ENCODE measurements at places on chromosomes 3 and 15.

GRCh38 chr3:195069501-195070251 is 201.3 kb downstream of the XXYLT1 start:
- no peak for DNase-seq

- no peak for DNase-seq
Observed at GRCh38 chr3:100546020-100546744, 53.8 kb downstream of the TMEM45A start.

- no peak for DNase-seq
Observed at GRCh38 chr3:11764931-11765363, 81.7 kb downstream of the TAMM41 start.

- DNase-seq, result no peak
Observed at GRCh38 chr3:178274711-178275110, 261.5 kb upstream of the KCNMB2 start.

DNA sequence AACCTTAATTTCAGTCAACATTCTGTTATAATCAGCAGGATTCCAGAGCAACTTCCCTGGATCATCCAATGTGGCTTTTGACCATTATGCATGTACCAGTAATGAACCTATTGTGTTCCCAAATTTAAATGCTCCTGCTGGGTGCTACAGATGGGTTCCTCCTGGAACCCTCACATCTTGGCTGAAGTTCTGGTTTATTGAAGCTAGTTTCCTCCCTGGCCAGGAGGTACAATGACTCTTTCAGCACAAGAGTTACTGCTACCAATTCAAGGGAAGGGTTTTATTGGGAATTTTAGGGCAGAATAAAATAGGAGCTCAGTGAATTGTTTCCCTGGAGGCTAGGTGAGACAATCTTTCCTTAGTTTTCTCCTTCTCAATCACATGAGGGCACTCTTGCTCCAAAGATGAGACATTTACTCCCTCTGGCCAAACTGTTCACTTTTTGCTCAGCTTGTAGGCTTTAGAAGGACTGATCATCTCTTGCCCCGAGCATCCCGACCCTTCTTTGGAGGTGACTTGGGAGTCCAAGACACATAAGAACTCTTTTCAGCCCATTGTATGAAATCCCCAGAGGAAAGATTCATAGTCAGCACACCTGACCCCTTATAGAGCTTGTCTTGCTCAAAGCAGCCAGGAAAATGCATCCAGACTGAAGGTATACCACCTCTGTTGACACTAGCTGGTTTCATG is 8.8 kb upstream of the NPHP3 start:
- no peak for DNase-seq

DNA sequence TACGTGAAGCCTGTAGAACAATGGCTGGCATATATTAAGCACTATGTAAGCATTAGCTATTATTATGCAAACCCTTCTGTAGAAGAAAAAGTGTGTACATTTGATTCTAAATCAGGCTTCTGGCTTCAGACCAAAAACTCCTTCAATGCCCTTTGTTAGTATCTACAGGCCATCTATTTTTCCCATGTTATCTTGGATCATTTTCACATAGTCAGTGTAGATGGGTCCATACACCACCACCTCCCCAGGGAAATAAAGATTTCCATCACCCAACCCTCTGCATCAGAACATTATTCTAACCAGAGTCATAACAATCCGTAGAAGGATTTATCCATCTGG is 8.0 kb upstream of the KLHL6 start:
- DNase-seq, result no peak

DNA sequence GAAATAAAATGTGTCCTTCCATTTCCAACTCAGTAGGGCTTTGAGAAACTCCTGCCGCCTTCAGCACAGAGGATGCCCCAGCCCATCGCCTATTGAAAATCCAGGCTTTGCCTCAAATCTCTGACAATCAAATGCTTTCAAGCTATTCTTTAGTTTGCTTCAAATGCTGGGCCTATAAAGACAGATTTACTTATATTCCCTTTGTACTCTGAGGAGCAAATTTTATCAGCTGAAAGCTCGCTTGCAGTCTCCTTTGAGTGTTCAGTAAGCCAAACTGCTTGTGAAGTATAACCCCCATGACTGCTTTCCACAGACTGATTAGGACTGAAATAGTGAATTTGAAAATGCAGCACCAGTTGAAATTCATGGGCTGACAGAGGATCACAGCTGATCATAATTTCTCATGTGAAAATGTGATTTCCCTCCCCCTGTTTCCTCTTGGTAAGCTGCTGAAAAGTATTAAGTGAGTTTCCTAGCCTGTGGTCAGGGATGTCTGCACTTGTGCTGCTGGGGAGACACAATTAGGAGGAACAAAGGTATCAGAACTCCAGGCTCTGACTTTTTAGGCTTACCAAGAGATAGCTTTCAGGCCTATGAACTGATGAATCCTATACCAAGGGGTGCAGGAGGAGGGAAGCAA is 563.4 kb upstream of the TGFBR2 start:
- no peak for DNase-seq

DNA sequence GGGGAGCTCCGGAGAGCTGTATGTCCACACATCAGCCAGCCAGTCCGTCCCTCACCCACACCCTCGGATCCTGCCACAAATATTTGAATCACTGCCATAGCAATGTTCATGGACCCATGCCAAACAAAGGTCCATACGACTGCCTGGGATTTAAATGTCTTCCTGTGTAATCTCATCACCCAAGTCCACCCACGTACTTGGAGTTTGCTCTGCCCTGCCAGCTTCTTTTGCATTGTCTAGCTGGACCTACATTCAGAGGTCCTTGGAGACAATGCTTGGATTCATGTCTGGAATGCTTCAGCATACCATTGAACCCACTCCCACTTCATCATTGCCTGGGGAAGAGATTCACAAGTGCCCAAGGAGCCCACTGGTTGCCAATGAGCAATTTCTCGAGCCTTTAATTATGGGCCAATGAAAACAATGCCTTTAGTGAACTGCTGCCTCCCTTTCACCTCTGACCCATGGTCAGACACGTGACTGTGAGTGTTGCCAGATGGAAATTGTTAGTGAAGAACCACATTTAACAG is 90.4 kb upstream of the PHLDB2 start:
- DNase-seq, result no peak

- no peak for DNase-seq
Observed at GRCh38 chr3:140146668-140147067, 211.7 kb downstream of the CLSTN2 start.

DNA sequence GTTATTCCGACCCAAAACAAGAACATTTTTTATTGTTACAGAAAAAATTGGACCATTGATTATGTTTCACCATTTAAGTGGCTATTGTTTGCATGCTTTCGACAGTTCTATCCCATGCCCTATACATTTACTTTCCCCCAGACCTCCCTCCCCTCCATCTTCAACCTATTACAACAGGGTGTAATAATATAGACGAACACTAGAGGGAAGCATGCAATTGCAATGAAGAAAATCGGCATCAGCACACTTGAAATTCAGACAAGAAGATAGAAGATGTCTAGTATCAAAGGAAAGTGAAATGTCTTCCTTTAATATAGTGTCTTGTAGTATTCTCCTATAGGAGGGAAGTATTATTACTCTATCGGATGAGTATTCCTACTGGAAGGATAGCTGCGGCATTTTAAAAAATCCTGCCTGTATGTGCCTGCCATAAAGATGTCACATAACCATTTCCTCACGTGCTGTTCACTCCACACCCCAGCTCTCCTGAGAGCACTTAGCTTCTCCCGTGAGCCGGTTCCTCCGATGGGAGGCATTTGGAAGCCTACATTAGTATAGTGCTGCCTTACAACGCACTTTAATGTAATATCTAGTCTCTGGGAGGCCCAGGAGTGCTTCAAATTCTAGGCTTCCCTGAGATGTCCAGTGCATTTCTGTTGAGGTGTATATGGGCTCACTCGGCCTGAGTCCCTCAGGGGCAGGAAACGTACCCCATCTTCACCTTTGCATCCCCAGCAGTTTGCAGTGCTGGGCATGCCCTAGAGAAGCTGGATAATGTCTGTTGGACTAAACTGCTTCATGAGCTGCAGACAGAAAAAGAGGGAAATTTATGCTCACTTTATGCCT is 17.8 kb upstream of the ERICH6 start:
- DNase-seq, result no peak

- no peak for DNase-seq
Observed at GRCh38 chr3:196974661-196975060, 6.0 kb upstream of the PIGZ start.

DNA sequence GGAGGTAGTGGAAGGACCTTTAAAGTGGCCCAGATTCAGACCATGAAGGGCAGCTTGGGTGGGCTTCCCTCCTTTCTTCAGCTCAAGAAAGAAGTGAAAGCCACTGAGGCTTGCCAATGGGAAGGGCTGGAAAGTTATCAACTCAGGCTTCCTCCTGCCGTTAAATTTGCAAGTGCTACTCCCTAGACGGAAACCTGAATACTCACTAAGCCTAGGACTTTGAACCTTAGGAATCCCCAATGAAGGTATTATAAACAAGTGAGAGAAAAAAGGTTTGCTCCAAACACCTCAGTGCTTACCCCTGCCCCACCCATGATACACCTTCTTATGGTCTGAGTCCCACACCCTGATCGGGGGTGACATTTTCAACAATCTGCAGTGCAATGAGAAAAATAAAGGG is 396.4 kb downstream of the SHQ1 start:
- DNase-seq, result no peak

DNA sequence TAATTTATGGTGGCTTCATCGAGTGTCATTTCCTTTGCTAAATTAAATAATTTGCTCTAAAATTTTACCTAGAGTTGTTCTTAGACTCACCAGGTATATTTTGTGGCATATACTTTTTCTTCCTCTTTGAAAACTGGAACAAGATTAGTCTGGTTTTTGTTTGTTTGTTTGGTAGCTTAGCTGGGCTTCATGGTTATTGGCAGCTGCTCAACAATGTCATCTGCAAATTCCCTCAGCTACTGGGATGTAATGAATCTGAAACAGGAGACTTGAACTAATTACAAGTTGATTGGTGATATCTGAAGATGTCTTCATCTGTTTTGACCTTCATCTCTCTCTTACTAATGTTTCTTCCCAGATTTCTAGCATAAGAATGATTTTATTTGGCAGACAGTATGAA is 270.5 kb upstream of the P2RY1 start:
- no peak for DNase-seq

- no peak for DNase-seq
Observed at GRCh38 chr3:187131981-187132380, 7.3 kb downstream of the RPL39L start.

DNA sequence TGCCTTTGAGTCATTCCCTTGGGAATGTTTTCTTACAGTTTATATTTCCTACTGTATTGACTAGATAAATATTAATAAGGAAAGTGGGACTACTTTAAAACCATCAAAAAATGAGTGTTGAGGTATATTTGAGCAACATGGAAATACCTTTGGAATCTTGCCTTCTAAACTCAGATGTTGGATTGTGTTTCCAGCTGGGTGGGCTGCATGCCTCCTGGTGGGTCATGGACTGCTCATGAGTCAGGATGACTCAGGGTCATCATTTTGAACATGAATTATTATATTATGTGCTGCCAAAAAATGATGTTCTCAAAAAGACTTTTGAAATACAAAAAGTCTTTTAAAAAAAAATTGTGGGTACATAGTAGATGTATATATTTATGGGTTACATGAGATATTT is 41.1 kb upstream of the APH1B start:
- no peak for DNase-seq

DNA sequence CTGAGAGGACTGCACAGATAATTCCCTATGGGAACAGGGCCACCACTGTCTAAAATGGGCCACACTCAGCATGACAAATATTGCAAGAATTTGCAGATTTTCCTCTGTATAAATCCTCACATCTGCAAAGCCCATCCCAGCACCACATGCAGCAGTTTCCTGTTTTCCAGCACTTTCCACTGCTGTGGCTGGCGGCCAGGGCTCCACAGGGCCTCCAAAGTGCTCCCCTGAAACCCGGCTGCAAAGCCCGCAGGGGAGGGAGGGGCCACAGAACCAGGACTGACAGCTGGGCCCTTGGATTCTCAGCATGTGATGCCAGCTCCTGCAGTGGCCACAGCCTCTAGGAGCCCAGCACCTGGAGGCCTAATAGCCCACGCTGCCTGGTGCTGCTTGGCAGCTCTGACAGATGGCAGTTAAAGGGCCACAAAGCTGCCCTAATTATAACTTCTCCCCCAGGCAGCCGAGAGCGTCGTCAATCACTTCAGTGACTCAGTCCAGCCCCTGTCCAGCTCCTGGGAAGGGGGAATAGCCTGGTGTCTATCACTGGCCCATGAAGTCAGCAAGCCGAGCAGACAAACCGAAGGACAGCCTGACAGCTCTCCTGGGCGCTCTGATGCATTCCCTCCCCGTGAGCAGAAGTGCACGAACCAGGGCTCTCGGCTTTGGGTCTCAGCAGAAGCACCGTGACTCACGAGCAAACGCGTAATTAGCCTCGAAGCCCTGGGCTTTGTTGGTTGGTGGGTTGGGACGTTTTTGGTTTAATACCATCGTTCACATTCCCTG is 4.7 kb downstream of the LRRC15 start:
- DNase-seq, result no peak

DNA sequence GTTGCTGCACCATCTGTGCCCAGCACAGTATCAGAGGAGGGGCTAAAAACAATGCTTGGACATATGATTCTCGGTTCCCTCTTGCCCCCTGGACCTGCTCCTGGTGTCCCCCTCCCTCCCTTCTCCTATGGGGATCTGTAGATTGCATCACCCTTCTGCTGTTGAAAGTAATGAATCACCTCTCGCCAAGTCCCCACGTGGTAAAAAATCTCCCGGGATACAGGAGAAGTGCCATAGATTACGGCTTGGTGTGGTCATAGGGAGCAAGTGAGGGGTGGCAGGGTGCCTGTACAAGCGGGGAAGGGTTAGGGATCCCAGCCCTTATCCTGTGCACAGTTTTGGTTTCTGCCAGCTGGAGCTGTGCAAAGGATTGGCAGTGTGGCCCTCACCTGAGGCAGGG is 37.7 kb downstream of the AMOTL2 start:
- DNase-seq, result no peak

DNA sequence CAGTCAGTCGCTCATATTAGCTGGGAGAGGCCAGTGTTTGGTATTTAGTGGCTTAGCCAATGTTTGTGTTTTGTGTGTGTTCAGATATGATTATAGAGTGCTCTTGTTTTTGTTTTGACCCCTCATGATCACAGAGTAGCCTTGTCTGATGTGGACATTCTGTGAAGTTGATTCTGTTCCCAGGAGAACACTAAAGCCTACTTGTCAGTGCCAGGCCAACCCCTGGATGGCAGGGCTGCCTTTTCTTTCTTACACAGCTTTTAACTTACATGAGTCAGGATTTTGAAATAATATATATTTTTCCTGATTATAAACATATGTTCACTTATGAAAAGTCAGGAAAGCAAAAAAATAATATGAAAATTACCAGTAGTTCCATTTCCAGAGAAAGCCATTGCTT is 11.9 kb downstream of the CFAP161 start:
- DNase-seq, result no peak

DNA sequence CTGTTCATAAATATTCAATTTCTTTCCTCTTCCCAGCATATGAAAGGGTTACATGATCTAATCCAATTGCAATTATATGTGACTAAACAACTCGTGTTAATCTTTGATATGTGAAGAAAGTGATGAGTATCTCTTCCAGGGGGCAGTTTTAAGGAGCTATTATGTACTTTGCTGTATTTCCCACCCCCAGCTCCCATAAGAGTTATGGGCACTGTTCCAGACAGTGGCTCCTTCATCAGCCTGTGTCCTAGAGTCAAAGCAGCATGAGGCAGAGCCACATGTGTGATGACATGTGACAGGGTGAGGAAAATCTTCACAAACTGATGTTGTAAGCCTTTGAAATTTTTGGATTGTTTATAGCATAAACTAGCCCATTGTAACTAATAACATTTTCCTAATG is 315.4 kb downstream of the DIPK2A start:
- no peak for DNase-seq

Measured in CD4-positive, alpha-beta T cell treated with Interleukin-1 beta for 1 hour (primary cell).